ENCODE measurements at places on chromosomes 3 and 15. TPM values are rescaled to one million over a fixed set of nuclear protein-coding genes. Genes with fewer than 3 reads are reported as not detected.
A peak's percentile ranks its signal among the peaks of the same experiment; 100 is the strongest.

DNA sequence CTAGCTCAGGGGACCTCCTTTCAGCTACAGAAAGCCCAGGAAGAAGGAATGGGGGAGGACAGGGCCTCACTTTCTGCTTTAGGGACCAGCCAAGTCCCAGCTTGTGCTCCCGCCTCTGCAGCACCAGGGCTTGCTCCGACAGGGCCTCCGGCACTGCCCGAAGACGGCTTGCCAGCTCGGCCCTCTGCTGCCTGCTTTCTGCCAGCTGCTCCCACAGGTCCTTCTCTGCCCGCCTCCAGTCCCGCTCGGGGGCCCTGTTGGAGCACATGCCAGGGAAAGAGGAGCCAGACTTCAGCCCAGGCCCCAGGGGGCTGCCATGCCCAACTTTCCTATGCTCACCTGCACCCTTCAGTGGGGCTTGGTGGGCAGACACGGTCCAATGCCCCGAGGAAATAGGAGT lies 4.3 kb upstream of the CLK3 start:
- no peak for DNase-seq

GRCh38 chr3:4311496-4311895 lies 8.3 kb downstream of the SETMAR start:
- no peak for DNase-seq

The TEX55 gene
- not detected for total RNA-seq

DNA sequence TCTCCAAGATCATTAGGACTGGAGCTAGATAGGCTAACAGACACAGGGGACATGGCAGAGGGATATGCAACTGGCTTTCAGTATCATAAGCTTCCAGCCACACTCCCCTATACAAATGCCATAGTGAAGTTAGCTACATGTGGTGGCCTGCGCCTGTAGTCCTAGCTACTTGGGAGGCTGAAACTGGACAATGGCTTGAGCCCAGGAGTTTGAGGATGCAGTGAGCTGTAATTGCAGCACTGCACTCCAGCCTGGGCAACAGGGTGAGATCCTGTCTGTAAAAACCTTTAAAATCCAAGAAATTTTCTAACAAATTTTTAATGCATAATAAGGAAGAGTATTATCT lies 37.3 kb downstream of the DLG1 start:
- DNase-seq = no peak

The AGBL1 gene
- not detected for total RNA-seq

DNA sequence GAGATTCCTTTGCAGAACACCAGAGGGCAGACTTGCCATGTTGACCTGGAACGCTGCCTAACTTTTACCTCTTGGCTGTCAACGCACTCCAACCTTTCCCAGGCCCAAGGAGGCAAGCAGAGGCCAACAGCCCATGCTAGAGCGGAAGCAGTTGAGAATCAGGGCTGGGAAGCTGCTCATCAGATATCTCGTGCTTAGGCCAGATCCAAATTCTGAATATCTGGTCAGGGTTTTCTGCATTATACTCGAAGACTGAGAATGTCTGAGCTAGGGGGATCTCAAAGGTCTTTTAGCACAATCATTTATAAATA lies 2.5 kb downstream of the XIRP1 start:
- peak; percentile 35 for DNase-seq

The ITIH3 gene
- 0.15 TPM for total RNA-seq

- DNase-seq = no peak
These were observed 188.3 kb downstream of the TJP1 start for GRCh38 chr15:29633971-29634370.

DNA sequence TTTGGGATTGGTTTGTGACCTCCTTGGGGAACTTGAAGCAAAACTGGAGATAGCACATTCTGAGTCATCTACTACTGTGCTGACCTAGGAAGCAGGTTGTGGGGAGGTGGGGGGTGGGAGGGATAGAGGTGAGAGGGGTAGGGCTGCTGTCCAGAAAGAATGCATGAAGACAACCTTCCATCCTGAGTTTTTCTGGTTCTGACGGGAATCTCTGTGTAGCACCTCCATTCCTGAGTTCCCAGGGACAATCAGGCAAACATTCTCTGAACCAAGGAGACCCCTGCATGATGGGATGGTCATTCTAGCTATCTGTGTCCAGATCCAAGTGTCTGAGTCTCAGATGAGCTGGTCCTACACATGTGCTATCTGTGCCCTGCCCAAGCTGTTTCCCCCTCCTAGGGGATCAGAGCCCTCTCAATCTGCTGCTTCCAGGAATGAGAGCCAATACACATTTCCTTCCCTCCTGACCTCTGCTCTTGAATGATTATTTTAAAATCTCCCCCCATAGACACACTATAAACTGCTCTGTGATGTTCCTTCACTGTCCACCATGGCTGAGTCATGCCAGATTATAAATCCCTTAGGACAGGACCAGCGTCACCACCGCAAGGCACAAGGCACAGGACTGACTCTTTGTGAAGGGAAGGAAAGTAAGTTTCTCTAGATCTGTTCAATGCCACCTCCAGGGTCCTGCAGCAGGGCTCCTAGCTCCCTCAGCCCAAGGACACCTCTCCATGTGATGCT lies 2.2 kb upstream of the CD276 start:
- no peak for DNase-seq

DNA sequence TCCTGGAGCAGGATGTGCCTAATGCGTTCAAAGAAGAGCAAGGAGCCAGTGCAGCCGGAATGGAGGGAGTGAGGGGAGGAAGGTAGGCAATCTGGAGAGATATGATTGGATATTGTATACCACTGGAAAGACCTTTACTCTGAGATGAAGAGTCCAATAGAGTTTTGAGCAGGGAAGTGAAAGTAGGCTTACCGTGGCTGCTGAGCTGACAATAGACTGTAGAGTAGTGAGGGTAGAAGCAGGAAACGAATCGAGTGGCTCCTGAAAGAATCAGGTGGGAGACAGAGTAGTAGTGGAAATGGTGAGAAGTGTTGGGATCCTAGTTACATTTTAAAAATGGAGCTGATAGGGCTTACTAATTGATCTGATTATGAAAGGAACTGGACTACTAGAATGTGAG lies 51.8 kb upstream of the NUDT16 start:
- DNase-seq = no peak

The GABRA5 gene
- not detected for total RNA-seq

The IGDCC3 gene
- 0.10 TPM for total RNA-seq

GRCh38 chr15:85730001-85730820 lies 64.5 kb downstream of the KLHL25 start:
- DNase-seq = no peak

GRCh38 chr15:23663232-23663631 lies 15.6 kb upstream of the MAGEL2 start:
- DNase-seq = no peak

DNA sequence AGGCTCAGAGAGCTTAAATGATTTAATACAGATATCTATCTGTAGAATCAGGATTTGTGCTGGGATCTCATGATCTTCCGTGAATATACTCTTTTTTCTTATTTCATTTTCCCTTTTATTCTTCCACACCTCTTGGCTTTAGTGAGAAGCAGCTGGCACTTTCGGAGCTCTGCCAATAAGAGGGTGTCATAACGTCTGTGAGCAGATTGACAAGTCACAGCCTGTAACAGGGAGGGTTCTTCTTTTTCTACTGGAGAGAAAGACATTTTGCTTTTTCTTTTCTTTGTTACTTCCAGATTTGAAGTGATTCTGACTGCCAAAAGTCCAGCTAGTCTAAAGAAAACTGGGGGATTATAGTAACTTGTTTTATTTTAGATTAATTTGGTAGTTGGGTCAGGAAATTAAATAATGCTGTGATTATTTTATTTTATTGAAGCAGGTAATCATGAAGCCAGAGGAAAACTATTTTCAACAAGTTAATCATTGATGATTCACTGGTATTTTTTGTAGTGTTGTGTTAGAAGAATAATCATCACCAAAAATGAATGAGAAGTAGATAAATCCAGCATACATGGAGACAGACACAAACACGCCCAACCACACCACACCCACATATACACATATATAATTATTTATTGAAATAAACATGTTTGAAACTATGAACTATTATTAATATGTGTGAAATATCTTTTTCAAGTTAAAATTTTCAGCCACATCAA lies 69.8 kb downstream of the TNFAIP8L3 start:
- no peak for DNase-seq

The CASR gene
- 0.13 TPM for total RNA-seq

- no peak for DNase-seq
These were observed 13.4 kb downstream of the TAMM41 start for GRCh38 chr3:11832981-11833905.

The DOCK3 gene
- total RNA-seq = not detected

DNA sequence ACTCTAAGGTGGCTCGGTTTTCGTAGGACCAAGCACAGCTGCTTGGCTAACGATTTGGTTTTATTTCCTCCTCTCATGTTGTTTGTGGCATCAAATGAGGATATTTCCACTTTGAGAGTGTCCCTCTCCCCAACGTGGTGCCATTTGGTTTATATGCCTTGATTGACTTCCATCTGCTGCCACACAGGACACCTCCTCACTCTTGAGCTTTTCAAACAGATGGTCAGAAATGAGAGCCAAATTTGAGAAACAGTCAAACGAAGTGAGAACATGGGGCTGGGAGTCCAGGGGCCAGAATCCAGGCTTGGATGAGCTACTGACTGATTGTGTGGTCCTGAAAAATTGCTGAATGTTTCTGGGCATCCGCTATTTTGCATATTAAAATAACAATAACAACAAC lies 43.5 kb downstream of the CEMIP start:
- DNase-seq = no peak
